A549 treated with DMSO at 1 μM for 4 hours (cell line): ENCODE measurements at places on chromosomes 1 and 21. TPM values are rescaled to one million over a fixed set of nuclear protein-coding genes. Genes with fewer than 3 reads are reported as not detected.

PSMG1 gene
- 75.2 to 99.6 TPM (median 89.4 TPM) in 5 replicates for total RNA-seq

RSPO1 gene
- total RNA-seq = 0.08 to 0.21 TPM (median 0.09 TPM) in 5 replicates

CNR2 gene
- not detected in 5 replicates for total RNA-seq

AIM2 gene
- not detected in 5 replicates for total RNA-seq

IL10 gene
- total RNA-seq = not detected in 5 replicates

LRRC3 gene
- 1.3 to 1.9 TPM (median 1.5 TPM) in 5 replicates for total RNA-seq

TTC4 gene
- 31.3 to 34.1 TPM (median 31.8 TPM) in 5 replicates for total RNA-seq

CR2 gene
- total RNA-seq = not detected in 5 replicates

RIMKLA gene
- 0.44 to 0.97 TPM (median 0.85 TPM) in 5 replicates for total RNA-seq

RALGPS2 gene
- total RNA-seq = 15.9 to 31.3 TPM (median 23.9 TPM) in 5 replicates

AJAP1 gene
- not detected in 5 replicates for total RNA-seq

GJB5 gene
- total RNA-seq = 0.12 TPM in 2 of 5 replicates, not detected in the others

NECTIN4 gene
- total RNA-seq = 1.3 to 1.9 TPM (median 1.7 TPM) in 5 replicates

PRRX1 gene
- 0.10 TPM in 1 of 5 replicates, not detected in the others for total RNA-seq

SLC35F3 gene
- total RNA-seq = 3.3 to 6.6 TPM (median 5.9 TPM) in 5 replicates

SPRR2G gene
- not detected in 5 replicates for total RNA-seq

ACOT11 gene
- 1.7 to 2.3 TPM (median 2.1 TPM) in 5 replicates for total RNA-seq

SH2D1B gene
- 0.03 to 0.15 TPM (median 0.11 TPM) in 5 replicates for total RNA-seq

ABCA4 gene
- total RNA-seq = 0.05 to 0.11 TPM (median 0.06 TPM) in 5 replicates

RNASEL gene
- total RNA-seq = 2.1 to 2.8 TPM (median 2.7 TPM) in 5 replicates

RAB42 gene
- total RNA-seq = 1.5 to 2.4 TPM (median 2.1 TPM) in 5 replicates

NCAM2 gene
- not detected in 5 replicates for total RNA-seq
